ENCODE measurements at places on chromosomes 2 and 18.

GRCh38 chr2:86793752-86794151 is 3.0 kb upstream of the CD8A start:
- no peak for DNase-seq

DNA sequence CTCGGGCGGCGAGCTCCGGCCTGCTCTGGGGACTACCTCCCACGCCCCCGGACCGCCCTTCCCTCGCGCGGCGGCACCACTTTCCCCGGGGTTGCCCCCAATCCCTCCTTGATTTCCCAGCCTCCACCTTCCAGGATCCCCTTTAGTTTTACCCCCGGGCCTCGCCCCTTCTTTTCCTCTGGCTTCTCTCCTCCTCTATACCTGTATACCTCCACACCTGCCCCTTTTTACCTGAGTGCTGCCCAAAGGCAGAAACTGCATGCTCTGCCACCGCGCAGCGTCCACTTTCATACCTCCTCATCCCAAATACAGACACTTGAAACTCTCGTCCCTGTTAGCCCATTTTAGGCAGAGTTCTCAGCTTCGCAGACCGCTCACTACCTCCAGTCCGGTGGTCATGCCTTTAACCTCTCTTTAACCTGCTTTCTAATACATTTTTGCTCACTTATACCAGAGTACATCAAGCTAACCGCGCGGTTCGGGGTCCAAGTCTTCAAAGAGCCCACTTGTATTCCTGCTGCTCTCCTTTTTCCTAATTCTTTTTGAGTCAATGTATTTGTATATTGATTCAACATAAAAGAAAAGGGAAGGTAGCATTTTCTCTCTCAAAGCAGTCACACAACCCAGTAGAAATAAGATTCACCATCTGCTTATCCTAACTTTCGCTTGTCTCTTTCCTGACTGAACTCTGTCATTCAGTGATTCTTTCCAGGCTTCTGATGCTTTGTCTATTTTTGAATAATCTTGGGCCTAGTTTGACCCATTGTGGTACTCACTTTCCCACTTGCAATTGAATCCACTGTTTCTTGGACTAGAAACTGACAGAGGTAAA is 901 bp downstream of the SPOPL start:
- no peak for DNase-seq

DNA sequence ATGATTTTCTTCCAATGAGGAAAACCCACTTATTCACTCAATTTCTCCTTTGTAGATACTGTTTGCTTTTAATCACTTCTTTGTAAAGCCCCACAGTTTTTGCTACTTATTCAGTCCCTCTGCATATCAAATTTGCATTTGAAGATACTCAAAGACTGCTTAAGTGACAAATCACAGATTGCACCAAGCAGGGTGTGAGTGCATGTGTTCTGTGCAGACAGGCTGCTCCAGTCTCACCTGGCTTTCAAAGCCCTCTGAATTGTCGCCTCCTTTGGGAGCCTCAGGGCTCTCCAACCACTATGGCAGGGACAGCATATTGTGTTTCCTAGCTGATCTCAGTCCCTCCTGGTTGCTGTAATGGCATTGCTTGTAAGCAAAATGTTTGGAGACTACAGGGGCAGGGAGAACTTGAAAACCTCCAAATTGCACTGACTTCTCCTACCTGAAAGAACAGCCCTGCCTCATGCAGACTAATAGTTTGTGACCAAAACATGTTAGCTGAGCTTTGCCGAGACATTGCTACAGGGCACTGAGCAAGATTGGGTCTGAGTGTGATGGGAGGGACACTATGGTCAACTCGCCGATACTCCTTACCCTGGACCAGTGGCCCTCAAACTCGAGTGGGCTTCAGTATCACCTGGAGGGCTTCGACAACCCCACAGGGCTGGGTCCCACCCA is 96.8 kb downstream of the POLE4 start:
- DNase-seq, result no peak

- DNase-seq, result no peak
Measured at GRCh38 chr18:63259567-63260379, 59.8 kb downstream of the BCL2 start.

DNA sequence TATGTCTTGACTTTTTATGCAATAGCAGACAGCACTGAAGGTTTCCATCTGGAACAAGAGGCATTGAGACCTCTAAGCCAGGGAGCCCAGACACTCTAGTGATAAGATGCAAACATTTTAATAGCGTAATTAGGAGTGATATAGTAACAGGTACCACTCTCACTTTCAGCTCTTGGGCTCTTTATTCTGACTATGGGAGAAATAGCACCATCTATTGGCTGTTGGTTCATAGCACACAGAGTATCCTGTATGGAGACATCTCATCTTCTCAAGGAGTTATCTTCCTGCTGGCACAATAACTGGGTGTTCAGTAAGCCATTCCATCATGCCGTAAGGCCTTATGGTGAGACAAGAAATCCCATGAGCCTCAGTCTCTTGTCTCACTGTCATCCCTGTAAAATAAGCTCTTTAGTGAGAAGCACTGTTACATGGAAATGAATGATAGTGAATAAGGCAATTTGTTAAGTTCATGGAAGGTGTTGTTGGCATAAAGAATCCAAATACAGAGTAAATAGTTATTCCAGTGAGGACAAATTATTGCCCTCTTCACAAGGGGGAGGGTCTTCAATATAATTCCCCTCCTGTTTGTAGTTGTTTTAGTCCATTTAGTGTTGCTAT is 48.3 kb downstream of the THUMPD2 start:
- no peak for DNase-seq

- no peak for DNase-seq
Measured at GRCh38 chr2:241734208-241734466, 293 bp upstream of the D2HGDH start.

DNA sequence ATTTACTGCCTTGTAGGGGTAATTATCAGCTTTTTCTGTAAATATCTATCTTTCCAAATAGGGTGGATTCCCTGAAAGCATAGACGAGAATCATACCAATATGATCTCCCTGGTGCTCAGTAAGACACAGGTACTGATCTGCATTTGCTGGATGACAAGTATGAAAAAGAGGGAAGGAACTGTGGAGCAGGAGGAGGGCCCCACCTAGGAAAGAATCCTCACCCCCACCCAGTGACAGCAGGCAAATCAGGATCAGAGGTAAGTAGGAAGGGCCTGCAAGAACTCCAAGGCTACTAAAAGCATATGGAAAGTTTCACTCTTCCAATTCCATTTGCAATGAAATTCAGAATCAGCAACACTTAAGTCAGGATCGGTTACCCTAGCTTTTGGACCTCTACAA is 42.3 kb downstream of the METTL8 start:
- no peak for DNase-seq

- DNase-seq, result no peak
Measured at GRCh38 chr2:149720615-149721014, 133.0 kb upstream of the MMADHC start.

DNA sequence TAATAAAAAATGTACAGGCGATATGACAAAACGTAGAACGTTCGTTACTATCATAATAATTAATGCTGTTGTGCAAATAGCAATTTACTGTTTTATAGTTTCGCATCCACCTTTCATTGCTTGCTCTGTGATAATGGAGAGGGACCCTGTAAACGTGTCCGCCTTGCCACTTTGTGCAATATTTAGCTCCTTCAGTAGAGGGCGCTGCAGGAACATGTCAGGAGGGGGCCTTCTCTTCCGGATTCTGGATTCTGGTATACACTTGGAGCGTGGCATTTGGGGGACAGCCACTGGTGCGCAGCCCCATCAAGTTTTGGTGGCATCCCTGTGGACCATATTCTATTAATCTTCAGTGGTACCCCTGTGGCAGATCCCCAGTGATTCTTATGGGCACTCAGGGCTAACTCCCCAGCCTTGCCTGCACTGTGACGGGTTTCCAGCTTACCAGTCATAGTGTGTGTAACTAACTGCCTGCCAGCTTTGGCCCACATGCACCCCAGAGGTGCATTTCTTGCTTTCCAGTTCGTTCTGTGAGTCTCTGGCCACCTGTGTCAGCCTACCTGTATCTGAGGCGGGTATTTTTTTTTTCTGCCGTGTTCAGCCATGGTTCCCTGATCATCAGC is 140.3 kb downstream of the CYRIA start:
- no peak for DNase-seq

- no peak for DNase-seq
Measured at GRCh38 chr18:24427484-24427883, 1.0 kb downstream of the IMPACT start.

DNA sequence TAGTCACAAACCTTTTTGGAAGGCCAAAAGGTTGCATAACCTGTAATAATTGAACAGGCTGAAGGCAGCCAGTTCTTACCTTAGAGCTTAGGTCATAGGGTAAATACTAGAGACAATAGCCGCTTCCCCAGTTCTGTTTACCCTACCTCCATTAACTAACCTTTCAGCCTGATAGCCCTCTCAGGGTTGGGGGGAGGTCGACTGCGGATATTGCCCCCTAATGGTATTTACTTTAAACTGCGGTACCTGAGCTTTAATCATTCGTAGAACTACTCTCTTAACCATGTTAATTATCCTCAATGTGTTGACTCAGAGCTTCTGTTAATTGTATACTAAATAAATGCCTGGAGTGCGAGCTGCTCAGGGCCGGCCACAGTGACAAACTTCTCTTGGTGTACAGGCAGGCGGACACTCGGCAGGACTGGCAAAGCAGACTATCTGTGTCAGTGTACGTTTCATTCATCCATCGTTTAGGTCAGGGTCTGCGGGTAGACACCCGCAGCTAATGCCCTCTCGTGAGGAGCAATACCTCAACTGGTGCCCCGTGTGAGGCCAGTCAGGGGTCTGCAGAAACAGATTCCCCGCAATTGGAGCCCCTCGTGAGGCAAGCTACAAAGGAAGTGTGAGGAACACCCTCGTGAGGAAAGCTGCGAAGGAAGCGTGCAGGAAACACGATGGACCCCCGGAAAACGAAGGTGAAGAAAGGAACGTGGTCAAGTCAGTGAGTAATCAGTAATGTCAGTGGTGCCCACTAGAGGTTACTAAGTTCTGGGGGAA is 115.3 kb upstream of the SCN7A start:
- DNase-seq, result no peak

DNA sequence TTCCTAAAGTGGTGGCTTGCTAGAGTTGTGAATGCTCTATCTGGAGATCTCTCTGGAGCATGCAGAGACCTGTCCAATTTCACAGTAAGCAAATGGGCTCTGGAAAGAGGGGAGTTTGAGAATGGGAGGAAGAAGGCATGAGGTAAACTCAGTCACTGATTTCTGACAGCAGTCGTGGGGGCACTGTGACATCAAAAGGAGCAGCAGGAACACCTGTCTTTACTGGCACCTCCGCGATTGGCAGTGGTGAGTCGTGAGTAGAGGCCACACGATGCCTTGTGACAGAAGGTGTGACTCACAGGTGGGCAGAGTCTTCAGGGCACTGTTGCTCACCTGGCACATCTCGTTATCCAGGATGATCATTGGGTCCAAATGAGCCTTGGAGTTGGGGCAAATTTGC is 38.8 kb upstream of the CAVIN2 start:
- DNase-seq, result no peak

- no peak for DNase-seq
Measured at GRCh38 chr2:111967018-111967417, 68.6 kb downstream of the MERTK start.

DNA sequence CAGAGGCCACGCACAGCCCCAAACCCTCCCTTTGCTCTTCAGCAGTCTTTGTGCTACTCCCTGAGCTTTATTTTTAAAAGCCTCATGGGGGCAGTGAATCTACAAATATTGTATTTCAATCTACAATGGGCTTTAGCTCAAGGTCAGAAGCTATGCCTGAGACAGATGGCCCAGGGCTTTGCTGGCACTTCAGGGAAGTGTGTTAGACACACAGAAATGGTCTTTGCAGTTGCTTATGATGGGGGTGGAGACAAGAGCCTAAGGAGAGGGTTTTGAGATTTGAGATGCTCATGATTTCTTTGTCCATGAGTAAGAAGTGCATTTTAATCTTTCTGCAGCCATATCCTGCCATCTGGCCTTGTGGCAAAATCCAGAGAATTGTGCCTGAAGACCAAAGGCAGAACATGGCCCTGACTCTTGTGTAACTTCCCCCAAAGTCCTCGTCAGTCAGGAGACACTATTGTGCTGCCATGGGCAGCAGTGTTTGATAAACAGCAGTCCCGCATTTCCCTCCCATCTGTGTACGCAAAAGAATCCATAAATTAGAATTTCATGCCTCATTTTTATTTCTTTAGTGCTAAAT is 92.6 kb downstream of the VAPA start:
- no peak for DNase-seq

GRCh38 chr2:203892207-203892606 is 24.6 kb downstream of the CTLA4 start:
- no peak for DNase-seq

GRCh38 chr2:232372231-232373208 is 6.0 kb upstream of the ALPP start:
- no peak for DNase-seq

- no peak for DNase-seq
Measured at GRCh38 chr2:5734859-5735520, 42.8 kb downstream of the SOX11 start.

- no peak for DNase-seq
Measured at GRCh38 chr2:193518041-193518817, 1323.5 kb upstream of the TMEFF2 start.

GRCh38 chr2:38485734-38486133 is 108.7 kb upstream of the ATL2 start:
- no peak for DNase-seq

DNA sequence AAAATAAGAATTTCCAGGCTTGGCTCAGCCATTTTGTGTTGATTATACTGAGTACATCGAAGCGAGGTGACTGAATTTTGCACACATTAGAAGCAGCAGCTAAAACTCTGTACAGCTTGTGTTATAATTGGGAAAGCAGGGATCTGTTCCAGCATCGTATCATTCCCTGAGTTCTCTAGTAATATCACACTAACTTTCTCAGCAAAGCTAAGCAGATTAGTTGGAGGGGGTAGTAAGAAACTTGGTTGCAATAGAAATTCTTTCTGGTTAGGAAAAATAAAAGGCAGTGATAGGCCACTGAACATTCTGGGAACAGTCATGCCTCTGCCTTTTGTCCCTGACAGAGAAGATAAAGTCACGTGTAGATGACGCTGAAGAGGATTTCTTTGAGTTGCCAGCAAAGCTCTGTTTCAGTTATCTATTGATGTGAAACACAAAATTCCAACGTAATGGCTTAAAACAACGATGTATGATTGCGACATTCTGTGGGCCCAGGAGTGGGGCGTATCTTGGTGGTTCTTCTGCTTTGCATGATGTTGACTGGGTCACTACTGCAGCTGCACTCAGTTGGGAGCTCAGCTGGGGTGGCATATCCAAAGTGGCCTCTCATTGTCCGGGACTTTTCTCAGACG is 202.1 kb upstream of the MEX3C start:
- no peak for DNase-seq

DNA sequence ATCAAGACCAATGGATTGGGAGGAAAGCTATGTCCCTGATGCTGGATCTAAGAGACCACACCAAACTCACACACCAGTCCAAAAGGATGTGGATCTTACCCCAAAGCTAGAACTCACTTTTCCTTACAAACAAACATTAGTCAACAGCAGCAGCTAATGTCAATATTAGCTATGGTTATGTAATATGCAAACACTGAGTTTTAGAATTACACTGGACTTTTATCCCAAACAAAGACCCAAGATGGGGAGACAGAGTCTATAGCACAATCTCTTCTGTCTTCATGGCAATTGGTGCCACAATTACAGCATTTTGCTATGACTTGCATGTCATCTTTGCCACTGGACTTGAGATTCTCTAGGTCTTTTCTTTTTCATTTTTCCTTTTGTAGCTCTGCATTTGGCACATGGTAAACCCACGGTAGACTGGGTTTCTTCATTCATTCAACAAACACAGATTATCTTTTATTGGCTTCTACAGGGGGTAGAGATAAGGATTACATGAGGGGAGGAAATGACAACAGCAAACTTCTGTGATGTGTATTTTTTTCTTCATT is 59.0 kb downstream of the SPRED2 start:
- no peak for DNase-seq

GRCh38 chr2:146818122-146818521 is 1026.7 kb upstream of the ACVR2A start:
- no peak for DNase-seq

- no peak for DNase-seq
Measured at GRCh38 chr2:184113696-184114403, 484.5 kb upstream of the ZNF804A start.
